ENCODE measurements at places on chromosomes 1 and 21. TPM values are rescaled to one million over a fixed set of nuclear protein-coding genes. Genes with fewer than 3 reads are reported as not detected.

TRAF5 gene
- 17.0 TPM for total RNA-seq

HRNR gene
- total RNA-seq, result not detected

LAMC2 gene
- total RNA-seq, result 4.0 TPM

CD101 gene
- 0.97 TPM for total RNA-seq

CIART gene
- 2.4 TPM for total RNA-seq

MRPL24 gene
- total RNA-seq, result 77.7 TPM

RIPK4 gene
- not detected for total RNA-seq

OVAAL gene
- total RNA-seq, result not detected

MAP3K7CL gene
- 10.9 TPM for total RNA-seq

TNFAIP8L2 gene
- not detected for total RNA-seq

CFHR1 gene
- not detected for total RNA-seq

C1orf87 gene
- not detected for total RNA-seq

ADAMTSL4 gene
- 0.73 TPM for total RNA-seq

PHLDA3 gene
- total RNA-seq, result 35.6 TPM

GRCh38 chr1:205325334-205325884 is 3.9 kb upstream of the NUAK2 start:
- peak; percentile 84 for DNase-seq
- no peak overlapping the region for H3K4me3 ChIP-seq
- H3K36me3 ChIP-seq, result no peaks in the 10 kb centered on the region
- peaks cover 6% of the 10 kb centered on the region for H3K27me3 ChIP-seq

- H3K27ac ChIP-seq, result no peak overlapping the region
- no peaks in the 10 kb centered on the region for H3K36me3 ChIP-seq
- H3K4me3 ChIP-seq, result no peak overlapping the region
- H3K27me3 ChIP-seq, result no peaks in the 10 kb centered on the region
- DNase-seq, result no peak
- no peaks in the 10 kb centered on the region for H3K4me1 ChIP-seq
Measured at GRCh38 chr1:59198564-59198963, 98.3 kb upstream of the FGGY start.

GRCh38 chr1:182707122-182707521 is 22.7 kb upstream of the RGS8 start:
- no peaks in the 10 kb centered on the region for H3K27me3 ChIP-seq
- no peaks in the 10 kb centered on the region for H3K4me1 ChIP-seq
- no peak overlapping the region for H3K4me3 ChIP-seq
- DNase-seq, result no peak
- H3K27ac ChIP-seq, result no peak overlapping the region

- no peaks in the 10 kb centered on the region for H3K27me3 ChIP-seq
- no peaks in the 10 kb centered on the region for H3K36me3 ChIP-seq
- H3K4me3 ChIP-seq, result no peak overlapping the region
Measured at GRCh38 chr1:211529453-211529852, 37.5 kb upstream of the RD3 start.

DNA sequence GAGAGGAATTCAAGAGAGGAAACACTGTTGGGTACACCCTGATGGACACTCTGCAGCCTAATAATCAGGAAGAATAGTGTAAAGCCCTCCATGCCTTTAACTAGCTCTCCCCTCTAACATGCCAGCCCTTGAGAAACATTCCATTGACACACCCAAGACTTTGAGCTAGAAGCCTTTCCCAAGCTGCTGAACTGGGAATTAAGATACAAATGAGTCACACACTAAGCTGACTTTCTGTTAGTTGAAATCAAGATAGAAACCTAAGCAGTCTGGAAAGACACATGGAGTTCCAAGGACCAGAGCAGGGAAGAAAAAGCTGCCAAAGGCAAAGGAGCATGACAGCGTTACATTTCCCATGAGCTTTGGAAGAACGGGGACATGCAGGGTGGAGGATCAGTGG is 380.8 kb downstream of the NPHP4 start:
- no peak for DNase-seq
- H3K4me3 ChIP-seq, result no peak overlapping the region
- H3K36me3 ChIP-seq, result no peaks in the 10 kb centered on the region
- no peak overlapping the region for H3K27ac ChIP-seq
- H3K4me1 ChIP-seq, result no peaks in the 10 kb centered on the region

DNA sequence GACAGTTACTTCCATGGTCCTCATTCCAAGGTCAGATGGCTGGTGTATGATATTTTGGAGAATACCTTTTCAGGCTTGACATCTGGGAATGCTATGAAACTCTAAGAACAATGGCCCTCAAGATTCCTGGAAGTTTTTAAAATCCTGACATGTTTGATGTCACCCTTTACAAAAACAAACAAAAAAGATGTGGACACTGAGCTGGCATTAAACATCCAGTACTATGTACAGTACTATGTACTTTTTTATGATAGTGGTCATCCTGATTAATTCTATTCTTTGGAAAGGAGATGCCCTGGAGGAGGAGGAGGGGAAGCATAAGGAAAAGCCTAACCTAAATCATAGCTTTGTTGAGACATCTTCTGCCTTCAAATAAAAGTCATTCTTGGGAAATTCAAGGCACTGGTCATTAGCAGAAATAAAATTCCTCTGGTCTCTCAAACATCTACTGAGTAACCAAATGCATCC is 235.4 kb downstream of the HMCN1 start:
- no peak overlapping the region for H3K4me3 ChIP-seq
- no peaks in the 10 kb centered on the region for H3K27me3 ChIP-seq
- H3K36me3 ChIP-seq, result no peaks in the 10 kb centered on the region
- no peak overlapping the region for H3K27ac ChIP-seq
- H3K4me1 ChIP-seq, result no peaks in the 10 kb centered on the region
- DNase-seq, result no peak

DNA sequence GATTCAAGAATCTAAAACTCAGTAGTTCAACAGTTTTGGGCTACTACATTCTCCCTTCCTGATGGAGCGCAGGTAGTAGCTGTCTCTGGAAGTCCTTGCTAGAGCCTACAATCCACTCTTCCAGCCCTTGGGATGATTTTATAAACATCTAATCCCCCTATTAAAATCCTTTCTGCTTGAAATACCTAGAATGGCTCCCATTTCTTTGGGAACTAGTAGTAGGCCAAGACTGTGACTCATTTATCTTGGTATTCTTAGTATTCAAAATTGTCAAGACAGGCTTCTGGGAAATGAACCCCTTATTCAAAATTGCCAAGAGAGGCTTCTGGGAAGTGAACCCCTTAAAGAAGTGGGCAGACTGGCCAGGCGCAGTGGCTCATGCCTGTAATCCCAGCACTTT is 142.5 kb upstream of the FGGY start:
- H3K27me3 ChIP-seq, result no peaks in the 10 kb centered on the region
- DNase-seq, result no peak
- H3K36me3 ChIP-seq, result no peaks in the 10 kb centered on the region
- no peak overlapping the region for H3K4me3 ChIP-seq
- H3K4me1 ChIP-seq, result peaks cover 26% of the 10 kb centered on the region

DNA sequence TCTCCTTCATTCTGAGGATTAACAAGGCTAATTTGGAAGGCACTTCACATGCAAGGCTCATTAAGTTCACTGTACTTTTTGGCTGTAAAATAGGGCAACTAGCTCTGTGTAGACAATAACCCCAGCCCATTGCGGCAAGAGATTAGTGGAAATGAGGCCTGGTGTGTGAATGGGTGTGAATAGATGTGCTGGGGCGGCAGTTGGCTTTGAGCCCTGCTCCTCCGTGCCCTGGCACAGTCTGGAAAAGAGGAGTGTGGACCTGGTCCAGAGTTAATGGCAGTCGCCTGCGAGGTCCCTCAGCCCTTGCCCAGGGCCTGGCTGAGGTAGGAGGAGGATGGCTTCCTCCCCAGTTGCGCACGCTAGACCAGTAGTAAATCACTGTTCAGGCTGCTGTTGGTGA is 4.8 kb downstream of the KISS1 start:
- H3K4me1 ChIP-seq, result peaks cover 32% of the 10 kb centered on the region
- H3K4me3 ChIP-seq, result no peak overlapping the region
- DNase-seq, result no peak
- peak overlapping the region; percentile 90 for H3K27ac ChIP-seq
- no peaks in the 10 kb centered on the region for H3K36me3 ChIP-seq

DNA sequence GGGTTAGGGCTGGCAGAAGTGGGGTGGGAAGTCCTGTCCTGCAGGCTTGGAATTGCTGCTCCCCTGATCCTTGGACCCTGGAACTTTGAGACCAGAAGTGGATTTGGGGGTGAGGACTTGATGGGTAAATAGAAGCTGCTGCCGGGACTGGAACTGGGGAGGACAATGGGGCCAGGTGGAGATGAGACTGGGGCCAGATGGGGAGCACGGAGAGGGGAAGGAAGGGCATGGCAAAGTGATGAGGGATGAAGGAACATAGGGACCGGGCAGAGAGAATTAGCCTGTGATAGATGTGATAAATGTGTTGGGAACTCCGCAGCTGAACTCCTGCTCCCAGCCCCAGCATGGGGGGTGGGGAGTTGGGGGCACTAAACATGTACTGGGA is 637 bp downstream of the NHLH1 start:
- no peak overlapping the region for H3K4me3 ChIP-seq
- H3K27ac ChIP-seq, result no peak overlapping the region
- peaks cover 3% of the 10 kb centered on the region for H3K27me3 ChIP-seq
- DNase-seq, result no peak
- H3K4me1 ChIP-seq, result no peaks in the 10 kb centered on the region

DNA sequence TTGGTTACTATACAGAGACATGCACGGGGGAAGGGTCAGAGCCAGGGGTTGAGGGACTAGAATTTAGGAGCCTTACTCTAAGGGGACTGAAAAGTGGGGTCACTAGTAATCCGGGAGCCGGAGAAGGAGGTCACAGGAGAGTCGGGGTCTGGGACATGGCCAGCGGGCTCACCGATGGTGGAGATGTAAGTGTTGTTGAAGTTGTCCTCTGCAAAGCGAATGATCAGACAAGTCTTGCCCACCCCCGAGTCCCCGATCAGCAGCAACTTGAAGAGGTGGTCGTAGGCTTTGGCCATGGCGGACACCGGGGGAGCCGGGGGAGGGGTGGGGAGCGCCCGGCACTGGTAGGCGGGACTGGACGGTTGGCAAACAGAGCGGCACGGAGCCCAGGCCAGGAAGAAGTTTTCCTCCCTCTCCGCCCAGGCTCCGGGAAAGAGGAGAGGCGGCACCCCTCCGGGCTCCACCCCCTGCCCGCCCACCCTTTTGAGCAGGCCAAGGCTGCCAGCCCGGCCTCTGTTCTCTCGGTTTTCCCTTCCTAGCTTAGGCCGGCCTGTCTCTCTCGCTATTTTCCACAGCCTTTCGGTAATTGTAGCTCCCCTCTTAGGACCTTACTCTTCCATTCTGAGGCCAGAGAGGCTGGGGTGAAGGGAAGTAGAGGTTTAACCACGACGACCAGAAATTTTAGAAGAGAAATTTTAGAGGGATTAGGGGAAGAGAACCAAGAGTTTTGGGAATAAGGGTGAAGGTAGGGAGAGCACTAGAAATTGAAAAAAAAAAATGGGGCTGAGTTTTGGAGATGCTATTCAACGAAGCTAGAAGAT is at the start of gene RAB13:
Gene RAB13, minus strand, starts transcription at position 399 of the 821 bp plus-strand sequence. Its CDS starts 103 bp downstream, at position 296.
- peak; percentile 86 for DNase-seq
- peak within 1 kb of the TSS; percentile 94 for H3K4me3 ChIP-seq
- H3K27me3 ChIP-seq, result no peaks in the 10 kb centered on the region

- no peaks in the 10 kb centered on the region for H3K36me3 ChIP-seq
- H3K4me1 ChIP-seq, result no peaks in the 10 kb centered on the region
- H3K4me3 ChIP-seq, result no peak overlapping the region
- DNase-seq, result no peak
- H3K27me3 ChIP-seq, result peaks cover 21% of the 10 kb centered on the region
Measured at GRCh38 chr1:10803971-10804820, 7.8 kb upstream of the CASZ1 start.

GRCh38 chr1:58687516-58687915 is 12.3 kb downstream of the MYSM1 start:
- no peaks in the 10 kb centered on the region for H3K27me3 ChIP-seq
- H3K4me1 ChIP-seq, result no peaks in the 10 kb centered on the region
- H3K4me3 ChIP-seq, result no peak overlapping the region
- peaks cover 3% of the 10 kb centered on the region for H3K36me3 ChIP-seq

- H3K36me3 ChIP-seq, result no peaks in the 10 kb centered on the region
- H3K4me3 ChIP-seq, result no peak overlapping the region
- no peaks in the 10 kb centered on the region for H3K27me3 ChIP-seq
Measured at GRCh38 chr1:93702828-93703183, 21.2 kb upstream of the BCAR3 start.

GRCh38 chr1:155181371-155182051 is 7.9 kb downstream of the TRIM46 start:
- no peaks in the 10 kb centered on the region for H3K4me1 ChIP-seq
- H3K4me3 ChIP-seq, result no peak overlapping the region
- no peaks in the 10 kb centered on the region for H3K27me3 ChIP-seq
- no peak overlapping the region for H3K27ac ChIP-seq
- H3K36me3 ChIP-seq, result peaks cover 26% of the 10 kb centered on the region

GRCh38 chr21:42155045-42155855 is 63.7 kb upstream of the ABCG1 start:
- H3K27me3 ChIP-seq, result peaks cover 6% of the 10 kb centered on the region
- no peak overlapping the region for H3K27ac ChIP-seq
- H3K4me1 ChIP-seq, result no peaks in the 10 kb centered on the region
- no peaks in the 10 kb centered on the region for H3K36me3 ChIP-seq
- no peak overlapping the region for H3K4me3 ChIP-seq
- no peak for DNase-seq

GRCh38 chr1:59061876-59062275 is 235.0 kb upstream of the FGGY start:
- H3K4me3 ChIP-seq, result no peak overlapping the region
- peak overlapping the region; percentile 75 for H3K27ac ChIP-seq
- DNase-seq, result peak; percentile 94
- H3K4me1 ChIP-seq, result peaks cover 26% of the 10 kb centered on the region

DNA sequence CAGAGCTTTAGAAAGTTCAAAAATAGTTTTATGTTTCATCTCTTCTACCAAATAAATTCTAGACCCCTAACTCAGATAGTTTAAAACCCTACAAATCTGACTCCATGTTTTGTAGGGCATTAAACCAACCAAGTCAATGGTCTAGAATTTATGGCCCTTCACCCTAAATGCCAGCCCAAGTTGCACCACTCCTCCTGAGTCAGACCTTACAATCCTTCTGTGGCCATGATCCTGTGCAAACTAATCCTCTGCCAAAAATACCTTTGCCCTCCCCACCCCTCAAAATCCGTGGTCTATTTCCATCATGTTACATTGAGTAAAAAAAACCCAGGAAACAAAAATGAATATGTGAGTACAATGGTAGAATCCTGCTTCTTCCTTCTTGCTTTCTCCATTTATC is 179.3 kb downstream of the NR5A2 start:
- no peak overlapping the region for H3K27ac ChIP-seq
- DNase-seq, result no peak
- no peaks in the 10 kb centered on the region for H3K27me3 ChIP-seq
- H3K4me3 ChIP-seq, result no peak overlapping the region
- no peaks in the 10 kb centered on the region for H3K36me3 ChIP-seq

DNA sequence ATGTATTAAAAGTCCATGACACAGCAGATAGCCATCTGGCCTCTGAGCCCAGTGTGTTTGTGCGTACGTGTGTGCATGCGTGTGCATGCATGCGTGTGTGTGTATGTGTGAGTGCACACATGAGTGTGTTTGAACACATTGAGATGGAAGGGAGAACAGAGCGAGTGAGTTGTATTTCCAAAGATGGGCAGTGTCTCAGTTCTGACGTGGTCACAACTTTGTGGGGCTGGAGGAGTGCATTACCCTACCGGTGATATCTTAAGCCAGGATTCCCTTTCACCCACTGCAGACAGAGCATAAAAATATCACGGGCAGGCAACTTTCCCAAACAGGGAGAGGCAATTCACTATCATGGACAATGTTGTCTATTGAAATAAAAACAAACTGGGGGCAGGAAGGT is 27.8 kb downstream of the IRF2BP2 start:
- no peaks in the 10 kb centered on the region for H3K4me1 ChIP-seq
- H3K27me3 ChIP-seq, result no peaks in the 10 kb centered on the region
- H3K4me3 ChIP-seq, result no peak overlapping the region
- H3K36me3 ChIP-seq, result no peaks in the 10 kb centered on the region
- H3K27ac ChIP-seq, result no peak overlapping the region

- H3K4me1 ChIP-seq, result no peaks in the 10 kb centered on the region
- no peak overlapping the region for H3K27ac ChIP-seq
- DNase-seq, result no peak
- no peaks in the 10 kb centered on the region for H3K36me3 ChIP-seq
- H3K4me3 ChIP-seq, result no peak overlapping the region
- H3K27me3 ChIP-seq, result no peaks in the 10 kb centered on the region
Measured at GRCh38 chr21:14074177-14074576, 136.6 kb downstream of the LIPI start.
